ENCODE measurements at places on chromosomes 3 and 15.

GRCh38 chr3:16907243-16907642 lies 22.5 kb downstream of the PLCL2 start:
- DNase-seq: no peak

GRCh38 chr3:44321335-44321734 lies 17.2 kb upstream of the TCAIM start:
- no peak for DNase-seq

DNA sequence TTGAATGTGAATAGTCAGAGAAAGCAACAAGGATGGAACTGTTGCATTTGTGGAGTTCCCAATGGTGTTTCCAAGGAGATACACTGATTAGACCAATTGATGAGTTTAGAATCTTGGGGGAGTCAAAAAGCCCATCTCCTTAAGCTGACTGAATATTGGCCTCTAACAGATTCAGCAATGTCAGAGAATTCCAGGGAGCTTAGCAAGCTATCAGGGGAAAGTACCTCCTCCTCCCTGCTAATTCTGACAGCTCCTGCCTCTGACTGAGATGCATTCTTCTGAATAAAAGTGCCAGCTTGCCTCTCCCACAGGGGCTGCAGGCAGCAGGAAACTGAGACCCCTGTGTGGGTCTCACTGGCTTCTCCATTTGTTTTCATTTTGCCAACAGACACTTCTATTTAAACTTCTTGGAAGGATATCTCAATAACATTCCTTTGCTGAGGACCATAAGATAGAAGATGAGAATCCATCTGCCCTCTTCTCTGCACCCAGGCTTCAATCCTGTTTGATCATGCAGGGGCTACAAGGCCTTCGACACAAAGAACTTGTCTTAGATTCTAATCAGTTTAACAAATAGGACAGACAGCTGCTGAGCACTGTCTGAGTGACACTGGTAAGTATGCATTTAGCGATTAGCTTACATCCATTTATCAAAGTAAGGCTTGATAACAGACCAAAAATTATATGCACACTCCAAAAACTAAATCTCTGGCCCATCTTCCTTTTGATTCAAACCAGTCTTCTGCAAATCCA lies 1080.8 kb downstream of the TUSC7 start:
- no peak for DNase-seq

DNA sequence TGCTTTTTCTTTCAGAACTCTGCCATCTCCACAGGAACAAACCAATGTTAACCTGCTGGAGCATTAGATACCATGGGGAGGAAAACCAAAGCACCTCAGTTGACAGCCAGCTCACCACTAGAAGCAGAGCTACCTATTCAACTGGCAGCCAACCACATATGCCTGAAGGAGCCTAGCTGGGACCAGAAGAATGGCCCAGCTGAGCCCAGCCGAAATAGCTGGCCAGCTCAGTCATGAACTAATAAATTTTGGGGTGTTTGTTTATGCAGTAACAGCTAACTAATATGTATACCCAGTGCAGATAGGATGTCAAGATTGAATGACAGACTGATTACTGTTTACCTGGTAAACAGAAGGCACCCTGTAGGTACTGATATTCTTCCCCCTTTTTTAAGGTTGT lies 1117.5 kb downstream of the TBL1XR1 start:
- no peak for DNase-seq

DNA sequence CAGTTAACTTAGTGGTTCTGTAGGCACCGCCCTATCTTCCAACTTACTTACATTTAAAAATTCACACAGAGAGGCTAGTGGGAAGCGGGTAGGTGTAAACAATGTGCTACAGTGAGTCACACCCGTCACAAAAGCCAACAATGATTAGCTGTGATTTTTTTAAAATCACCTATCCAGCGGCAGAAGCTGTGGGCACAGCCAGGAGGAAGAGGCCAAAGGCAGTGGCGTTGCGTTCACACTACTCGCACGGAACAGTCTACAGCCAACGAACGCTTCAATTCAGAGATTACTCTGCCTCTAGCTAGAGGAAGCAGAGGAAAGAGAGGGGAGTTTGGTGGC lies 2.5 kb upstream of the NLGN1 start:
- no peak for DNase-seq

DNA sequence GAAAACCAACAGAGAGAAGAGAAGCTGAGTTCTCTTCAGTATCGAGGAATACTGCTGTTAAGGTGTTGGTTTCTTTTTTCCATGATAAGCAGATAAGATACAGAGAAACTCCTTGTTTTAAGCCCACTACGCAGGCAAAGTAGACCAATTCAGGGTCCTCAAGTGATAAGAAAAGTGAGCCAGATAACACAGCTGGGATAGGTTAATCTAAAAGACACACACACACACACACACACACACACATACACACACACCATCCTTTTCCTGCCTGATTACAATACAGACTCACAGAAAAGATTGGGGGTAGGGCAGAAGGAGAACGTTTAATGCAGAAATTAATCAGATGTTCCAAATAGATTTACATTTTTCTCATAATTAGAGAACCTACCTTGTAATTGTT lies 6.5 kb upstream of the PHLDB2 start:
- DNase-seq: no peak

- no peak for DNase-seq
Observed at GRCh38 chr3:32501783-32502117, 902 bp downstream of the CMTM6 start.

Measured in posterior vena cava (tissue), 2 donors.